ENCODE measurements at places on chromosomes 3 and 15. TPM values are rescaled to one million over a fixed set of nuclear protein-coding genes. Genes with fewer than 3 reads are reported as not detected.

Gene CCDC33
- not detected for polyA plus RNA-seq

Gene GANC
- polyA plus RNA-seq = 4.9 TPM

Gene DHFR2
- polyA plus RNA-seq = 1.7 TPM

Gene NEK10
- polyA plus RNA-seq = 1.3 TPM

Gene BCL2A1
- 0.25 TPM for polyA plus RNA-seq

Gene PLCL2
- 14.0 TPM for polyA plus RNA-seq

Gene ITIH3
- polyA plus RNA-seq = 0.29 TPM

Gene KNG1
- polyA plus RNA-seq = not detected

Gene UNC45A
- 15.3 TPM for polyA plus RNA-seq

Data from psoas muscle (tissue), 8 donors.